Activated CD8-positive, alpha-beta T cell treated with anti-CD3 and anti-CD28 coated beads, Interleukin-2, amount 10 ng/mL, durations not matched to agents 7 days and 5 days (primary cell): ENCODE measurements at places on chromosomes 11 and 22.

GRCh38 chr22:48979482-48979881, 848.2 kb downstream of the BRD1 start:
- no peak for DNase-seq

GRCh38 chr11:118885319-118885718, 1.6 kb downstream of the CXCR5 start:
- no peak for DNase-seq

DNA sequence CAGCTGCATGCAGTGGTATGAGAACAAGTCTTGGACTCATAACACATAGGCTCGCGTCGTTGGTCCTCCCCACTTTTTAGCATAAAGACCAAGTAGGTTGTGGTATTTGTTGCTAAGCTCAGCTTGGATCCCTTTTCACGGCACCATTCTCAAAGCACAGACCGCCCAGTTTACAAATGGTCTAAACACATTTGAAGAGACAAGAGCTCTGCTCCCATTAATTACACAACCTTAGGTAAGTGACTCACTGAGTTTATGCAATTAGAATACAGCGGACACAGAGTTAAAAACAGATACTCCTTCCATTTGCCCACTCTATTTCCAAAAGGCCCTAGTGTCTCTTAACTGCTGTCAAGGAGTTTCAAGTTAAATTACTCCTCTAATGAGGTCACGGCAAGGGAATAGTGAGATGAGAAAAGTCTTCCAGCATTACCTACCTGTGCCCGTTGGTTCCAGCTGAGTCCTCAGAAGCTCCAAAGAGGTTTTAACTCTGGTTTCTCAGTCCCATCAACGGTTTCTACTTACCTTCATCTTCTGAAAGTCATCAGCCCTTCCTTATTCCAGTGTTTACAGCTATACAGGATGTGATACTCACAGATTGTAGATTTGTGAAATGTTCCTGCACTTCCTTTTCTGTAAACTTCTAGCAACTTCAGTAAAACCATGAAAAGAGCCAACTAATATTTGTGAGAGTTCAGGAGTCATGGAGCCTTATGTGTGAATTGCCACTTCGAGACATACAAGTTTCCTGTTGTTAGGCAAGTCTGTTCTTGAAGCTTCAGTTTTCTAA, at the start of gene MS4A6A:
TSS of gene MS4A6A (minus strand) at position 543 of the 790 bp plus-strand sequence. CDS start 1,356 bp downstream, outside the sequence.
- no peak for DNase-seq

DNA sequence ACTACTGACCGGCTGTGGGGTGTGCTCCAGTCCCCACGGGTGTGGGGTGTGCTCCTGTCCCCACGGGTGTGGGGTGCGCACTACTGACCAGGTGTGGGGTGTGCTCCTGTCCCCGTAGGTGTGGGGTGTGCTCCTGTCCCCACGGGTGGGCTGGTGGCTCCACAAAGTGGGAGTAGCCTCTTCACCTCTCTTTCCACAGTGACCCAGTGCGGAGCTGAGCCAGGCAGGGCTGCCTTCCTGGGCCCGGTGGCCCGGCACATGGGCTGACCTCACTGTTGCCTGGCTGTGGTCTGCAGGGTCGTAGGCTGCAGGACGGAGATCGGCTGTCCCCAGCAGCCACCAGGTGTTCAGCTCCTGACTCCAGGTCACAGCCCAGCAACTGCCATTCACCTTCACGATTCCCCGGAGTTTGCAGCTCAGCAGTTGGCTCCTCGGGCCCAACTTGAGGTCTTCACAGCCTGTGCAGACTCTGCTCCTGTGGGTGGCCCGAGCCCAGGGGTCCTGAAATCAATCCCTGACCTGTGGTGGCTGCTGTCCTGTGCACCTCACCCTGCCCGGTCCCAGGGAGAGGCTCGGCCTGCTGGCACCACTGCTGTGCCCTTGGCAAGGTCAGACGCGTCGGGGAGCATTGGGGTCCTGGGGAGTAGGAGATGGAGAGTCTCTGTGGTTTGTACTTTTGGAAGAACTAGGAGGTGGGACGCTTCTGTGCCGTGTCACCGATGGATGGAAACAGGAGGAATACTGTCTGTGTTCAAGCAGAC, 414.3 kb downstream of the TBC1D22A start:
- DNase-seq: no peak

DNA sequence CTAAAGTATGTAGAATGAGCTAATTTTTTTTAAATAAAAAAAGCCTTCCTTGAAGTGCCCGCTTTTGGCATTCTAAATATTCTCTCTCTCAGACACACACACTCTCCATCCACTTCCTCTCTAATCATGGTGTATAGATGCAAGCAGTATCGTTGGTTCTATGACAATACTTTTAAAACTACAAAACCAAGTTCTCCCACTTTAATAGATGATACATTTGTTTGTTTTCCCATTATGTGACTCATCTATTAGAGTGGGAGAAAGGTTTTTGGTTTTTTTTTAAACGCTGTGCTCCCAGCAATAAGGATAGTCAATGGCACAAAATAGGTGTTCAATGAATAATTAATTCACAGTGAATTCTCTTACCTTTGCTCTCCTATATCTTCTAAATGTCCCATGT, 44.6 kb downstream of the FZD4 start:
- no peak for DNase-seq

GRCh38 chr22:20085651-20086050, 5.6 kb downstream of the DGCR8 start:
- DNase-seq: no peak

GRCh38 chr11:69472541-69473275, 8.8 kb upstream of the LINC01488 start:
- DNase-seq: no peak

GRCh38 chr11:134580610-134580975, 168.6 kb upstream of the B3GAT1 start:
- DNase-seq: peak; percentile 8

DNA sequence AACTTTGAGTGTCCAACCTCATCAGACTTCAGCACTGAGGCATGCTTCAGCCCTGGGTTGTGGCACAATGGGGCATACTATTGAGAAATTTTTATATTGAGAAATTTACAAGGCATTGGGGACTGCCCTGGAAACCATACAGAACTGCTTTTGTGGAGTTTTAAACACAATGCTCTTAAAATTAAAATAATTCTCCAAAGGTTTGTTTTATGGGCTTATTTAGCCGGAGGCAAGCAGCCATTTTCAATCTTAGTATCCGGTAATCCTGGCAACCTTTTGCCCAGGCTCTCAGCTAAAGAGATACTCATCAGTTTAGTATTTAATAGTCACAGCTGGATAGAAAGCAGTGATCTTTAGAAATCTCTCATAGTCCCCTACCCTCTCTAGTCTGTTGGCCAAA, 3.1 kb upstream of the EXPH5 start:
- no peak for DNase-seq

- no peak for DNase-seq
These were observed 1088.2 kb downstream of the TBC1D22A start for GRCh38 chr22:47850644-47851151.

DNA sequence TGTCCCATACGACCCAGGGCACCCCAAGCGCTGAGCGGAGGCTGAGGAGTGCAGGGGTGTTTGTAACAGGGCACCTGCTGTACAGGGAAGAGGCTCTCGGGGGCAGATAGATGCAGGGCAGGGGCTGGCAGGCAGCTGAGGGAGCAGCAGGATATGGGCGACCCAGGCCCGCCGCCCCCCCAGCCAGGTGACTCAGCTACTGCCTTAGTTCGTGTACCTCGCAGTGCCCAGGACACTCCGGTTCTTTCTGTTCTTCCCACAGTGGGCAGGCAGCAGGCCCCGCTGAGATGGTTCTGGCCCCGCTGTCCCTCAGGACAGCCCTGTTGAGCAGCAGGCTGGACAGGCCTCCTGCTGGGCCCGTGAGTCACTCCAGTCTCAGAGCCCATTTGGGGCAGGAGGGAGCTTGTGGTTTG, 16.2 kb downstream of the PHLDA2 start:
- DNase-seq: no peak

DNA sequence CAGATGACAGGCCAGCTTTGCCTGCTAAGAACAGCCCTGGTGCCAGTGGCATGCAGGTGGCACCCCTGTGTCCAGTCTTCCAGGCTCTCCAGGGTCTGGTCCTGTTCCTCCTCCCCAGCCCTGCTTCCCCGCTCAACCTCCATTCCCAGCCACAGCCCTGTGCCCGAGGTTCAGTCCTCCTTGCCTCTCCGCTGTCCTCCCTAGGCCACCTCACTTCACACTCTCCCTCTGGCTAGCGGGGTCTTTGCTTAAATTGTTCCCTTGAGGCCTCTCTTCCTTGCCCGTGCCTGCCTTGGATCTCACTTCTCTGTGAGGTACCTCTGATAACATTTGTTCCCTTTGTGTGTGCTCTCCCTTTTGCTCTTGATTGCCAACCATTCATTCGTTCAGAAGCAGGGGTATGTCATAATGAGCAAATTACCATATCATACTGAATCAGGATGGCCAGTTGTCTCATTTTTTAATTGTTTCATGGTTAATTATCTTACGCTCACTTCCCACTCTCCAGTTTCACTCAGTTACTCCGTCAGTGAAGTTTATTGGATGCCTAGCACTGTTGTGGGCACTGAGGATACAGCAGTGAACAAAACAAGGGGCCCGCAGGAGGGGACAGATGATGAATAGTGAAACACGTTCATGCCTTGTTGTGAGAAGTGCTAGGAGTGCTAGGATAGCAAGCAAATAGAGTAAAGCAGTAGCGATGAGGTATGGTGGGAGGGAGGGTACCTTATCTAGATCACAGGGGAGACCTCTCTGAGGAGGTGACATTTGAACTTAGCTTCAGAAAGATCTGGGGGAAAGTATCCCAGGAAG, 7.4 kb downstream of the BMAL1 start:
- no peak for DNase-seq

DNA sequence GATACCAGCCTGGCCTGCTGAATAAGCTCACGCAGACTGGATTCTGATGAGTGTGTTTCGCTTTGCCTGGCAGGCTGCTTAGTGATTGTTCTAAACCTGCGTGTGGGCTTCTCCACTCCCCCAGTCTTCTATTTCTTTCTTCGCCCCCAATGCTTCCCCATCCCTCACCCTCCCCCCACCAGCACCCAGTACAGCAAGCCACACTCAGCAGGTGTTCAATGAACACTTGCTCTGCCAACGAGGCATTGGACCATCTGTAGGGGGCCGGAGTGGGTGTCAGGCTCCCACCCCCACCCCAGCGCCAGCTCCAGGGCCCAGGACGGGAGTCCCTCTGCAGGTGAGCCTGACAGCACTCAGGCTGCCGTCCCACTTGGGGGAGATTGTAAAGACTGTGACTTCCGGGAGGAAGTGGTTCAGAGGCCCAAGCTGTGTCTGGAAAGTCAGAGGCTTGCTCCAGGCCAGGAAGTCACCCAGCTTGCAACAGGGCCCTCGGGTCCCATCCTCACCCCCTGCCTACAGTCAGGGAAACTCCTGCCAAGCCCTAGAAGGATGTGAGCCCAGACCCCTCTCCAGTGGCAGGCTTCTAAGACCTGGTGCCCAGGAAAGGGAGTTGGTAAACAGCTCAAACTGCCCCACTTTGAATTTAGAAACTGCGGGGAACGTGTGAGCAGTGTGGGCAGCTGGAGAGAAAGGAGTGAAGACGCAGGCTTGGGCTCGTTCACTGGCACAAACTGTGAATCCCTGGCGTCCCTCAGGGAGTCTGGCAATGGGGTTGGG, 66.3 kb upstream of the PRDM11 start:
- DNase-seq: peak; percentile 78

- DNase-seq: no peak
These were observed 64.7 kb downstream of the MAML2 start for GRCh38 chr11:96278039-96278897.

GRCh38 chr11:135004495-135004894, 592.5 kb upstream of the B3GAT1 start:
- DNase-seq: no peak

- DNase-seq: no peak
These were observed 116.3 kb upstream of the RCN1 start for GRCh38 chr11:31974366-31975136.

DNA sequence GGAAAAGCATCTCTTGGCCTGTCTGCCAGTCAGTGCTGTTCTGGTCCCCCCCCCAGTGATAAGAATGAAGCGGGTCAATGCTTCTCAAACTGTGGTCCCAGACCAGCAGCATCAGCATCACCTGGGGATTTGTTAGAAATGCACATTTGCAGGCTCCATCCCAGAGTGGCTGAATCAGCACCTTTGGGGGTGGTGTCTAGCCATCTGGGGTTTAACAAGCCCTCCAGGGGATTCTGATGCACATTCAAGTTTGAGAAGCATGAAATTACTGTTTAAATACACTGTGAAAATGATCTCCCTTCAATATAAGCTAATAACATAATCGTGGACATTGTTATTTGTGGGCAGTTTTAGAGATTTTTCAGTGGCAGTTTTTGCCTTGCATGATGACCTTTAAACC, 133.5 kb downstream of the MYO18B start:
- no peak for DNase-seq

- DNase-seq: no peak
These were observed 28.3 kb downstream of the TRMU start for GRCh38 chr22:46363611-46364321.

GRCh38 chr11:18046116-18046777, at the start of gene TPH1:
Gene TPH1 (minus strand): TSS chr11:18046269. CDS start chr11:18040762, 5,507 bp downstream.
- DNase-seq: no peak

- DNase-seq: no peak
These were observed 89.2 kb downstream of the PDE2A start for GRCh38 chr11:72584939-72585597.

GRCh38 chr22:39913321-39913720, 12.4 kb downstream of the GRAP2 start:
- DNase-seq: peak; percentile 31

DNA sequence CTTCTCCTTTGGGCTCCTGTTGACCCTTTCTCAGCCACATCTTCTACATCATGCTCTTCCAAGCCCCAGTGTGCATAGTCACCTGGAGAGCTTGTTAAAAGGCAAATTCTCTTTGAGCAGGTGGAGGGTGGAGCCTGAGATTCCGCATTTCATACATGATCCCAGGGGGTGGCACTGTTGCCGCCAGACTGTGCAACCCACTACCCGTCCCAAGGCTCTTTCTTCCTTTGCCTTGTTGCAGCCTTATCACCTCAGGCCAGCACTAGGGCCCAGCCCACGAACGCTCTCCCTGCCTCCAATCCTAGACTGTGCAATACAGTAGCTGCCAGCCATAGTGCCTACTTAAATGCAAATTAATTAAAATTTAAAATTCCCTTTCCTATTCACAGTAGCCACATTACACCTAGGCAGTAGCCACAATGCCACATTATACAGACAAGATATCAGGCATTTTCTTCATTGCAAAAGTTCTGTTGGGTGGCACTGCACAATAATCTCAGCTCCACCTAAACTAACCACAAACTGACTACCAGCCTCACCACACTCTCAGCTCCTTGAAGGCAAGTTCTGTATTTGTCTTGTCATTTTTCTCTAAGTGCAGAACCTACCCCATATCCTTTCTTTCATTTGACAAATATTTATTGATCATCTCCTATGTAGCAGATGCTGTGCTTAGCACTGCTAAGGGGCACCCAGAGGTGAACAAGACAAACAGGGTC, 4.6 kb upstream of the KCNJ5 start:
- no peak for DNase-seq
